ENCODE measurements at places on chromosomes 13 and 19.
A peak's percentile ranks its signal among the peaks of the same experiment; 100 is the strongest.

DNA sequence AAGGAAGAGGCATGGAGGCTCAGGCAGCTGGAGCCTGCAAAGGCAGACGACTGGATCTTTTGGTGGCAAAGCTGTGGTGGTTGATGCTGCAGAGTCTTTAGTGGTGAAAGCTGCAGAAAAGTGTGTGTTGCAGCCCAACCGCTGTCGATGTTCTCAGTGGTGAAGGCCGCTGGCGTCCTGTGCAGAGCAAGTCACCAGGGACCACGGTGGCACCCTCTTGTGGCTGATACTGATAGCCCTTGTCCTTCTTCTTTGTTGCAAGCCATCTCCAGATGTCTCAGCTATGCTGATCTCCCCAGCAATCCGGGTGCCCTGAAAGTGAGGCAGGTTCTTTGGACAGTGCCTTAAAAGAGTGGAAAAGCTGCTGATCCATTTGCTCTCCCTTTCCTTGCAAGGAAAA is 610.9 kb upstream of the PCDH9 start:
- no peak for DNase-seq

GRCh38 chr19:30132343-30133075 is 190.5 kb downstream of the URI1 start:
- no peak for DNase-seq

DNA sequence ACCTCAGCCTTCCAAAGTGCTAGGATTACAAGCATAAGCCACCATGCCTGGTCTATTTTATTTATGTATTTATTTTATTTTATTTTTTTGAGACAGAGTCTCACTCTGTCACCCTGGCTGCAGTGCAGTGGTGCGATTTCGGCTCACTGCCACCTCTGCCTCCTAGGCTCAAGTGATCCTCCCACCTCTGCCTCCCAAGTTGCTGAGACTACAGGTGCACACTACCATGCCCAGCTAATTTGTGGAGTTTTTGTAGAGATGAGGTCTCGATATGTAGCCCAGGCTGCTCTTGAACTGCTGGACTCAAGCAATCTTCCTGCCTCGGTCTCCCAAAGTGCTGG is 10.3 kb upstream of the ADGRE5 start:
- DNase-seq, result no peak

- DNase-seq, result peak; percentile 25
Observed at GRCh38 chr19:12784871-12785430, 6.3 kb upstream of the JUNB start.

DNA sequence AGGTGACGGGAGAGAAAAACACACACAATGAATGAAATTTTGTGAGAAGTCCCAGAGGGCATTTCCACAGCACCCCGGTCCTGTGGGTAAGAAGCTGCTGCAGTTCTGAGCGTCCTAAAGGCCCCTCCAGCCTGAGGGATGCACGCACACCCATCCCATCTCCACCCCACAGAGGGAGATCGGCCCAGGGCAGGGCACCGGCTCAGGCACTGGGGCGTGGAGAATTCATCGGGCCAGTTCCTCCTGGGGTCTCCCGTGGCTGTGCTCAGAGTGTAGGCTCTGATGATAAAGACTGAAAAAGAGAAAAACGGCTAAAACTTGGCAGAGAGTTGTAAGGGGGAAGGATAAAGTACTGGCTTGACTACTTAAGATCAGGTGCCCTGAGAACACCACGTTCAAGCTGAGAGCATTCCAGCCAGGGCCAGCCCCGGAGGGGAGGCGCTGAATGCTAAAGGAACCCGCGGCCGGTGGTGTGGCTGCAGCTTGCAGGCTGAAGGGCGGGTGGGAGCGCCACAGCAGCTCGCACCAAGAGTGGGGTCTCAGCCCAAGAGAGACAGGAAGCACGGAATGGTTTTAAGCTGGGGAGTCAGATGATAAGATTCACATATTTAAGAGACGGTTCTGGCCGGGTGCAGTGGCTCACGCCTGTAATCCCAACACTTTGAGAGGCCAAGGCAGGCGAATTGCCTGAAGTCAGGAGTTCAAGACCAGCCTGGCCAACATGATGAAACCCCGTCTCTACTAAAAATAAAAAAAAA is 121.9 kb upstream of the SPACA7 start:
- DNase-seq, result no peak

- DNase-seq, result no peak
Observed at GRCh38 chr19:32863841-32864240, 5.7 kb downstream of the SLC7A9 start.

GRCh38 chr13:80906860-80907259 is 565.9 kb upstream of the SPRY2 start:
- no peak for DNase-seq

GRCh38 chr13:64810750-64811149 is 2419.4 kb downstream of the PCDH9 start:
- no peak for DNase-seq

DNA sequence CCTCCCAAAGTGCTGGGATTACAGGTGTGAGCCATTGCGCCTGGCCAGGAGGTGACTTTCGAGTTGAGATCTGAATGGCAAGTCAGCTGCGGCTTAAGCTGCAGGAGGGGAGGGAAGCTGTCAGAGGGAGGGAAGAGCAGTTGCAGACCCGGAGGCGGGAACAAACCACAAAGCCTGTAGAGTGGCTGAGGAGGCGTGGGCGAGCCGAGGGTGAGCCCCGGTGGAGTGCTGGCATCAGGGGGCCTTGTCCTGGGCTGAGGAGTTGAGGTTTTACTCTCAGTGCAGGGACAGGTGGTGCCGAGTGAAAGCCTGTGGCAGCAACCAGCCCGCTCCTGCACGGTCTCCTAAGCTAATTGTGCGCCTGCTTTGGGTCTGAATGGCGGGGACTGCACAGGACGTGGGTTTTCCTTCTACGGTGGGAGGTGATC is 24.2 kb downstream of the PPP1R37 start:
- peak; percentile 49 for DNase-seq

GRCh38 chr19:440391-441212 is 20.2 kb downstream of the SHC2 start:
- no peak for DNase-seq

DNA sequence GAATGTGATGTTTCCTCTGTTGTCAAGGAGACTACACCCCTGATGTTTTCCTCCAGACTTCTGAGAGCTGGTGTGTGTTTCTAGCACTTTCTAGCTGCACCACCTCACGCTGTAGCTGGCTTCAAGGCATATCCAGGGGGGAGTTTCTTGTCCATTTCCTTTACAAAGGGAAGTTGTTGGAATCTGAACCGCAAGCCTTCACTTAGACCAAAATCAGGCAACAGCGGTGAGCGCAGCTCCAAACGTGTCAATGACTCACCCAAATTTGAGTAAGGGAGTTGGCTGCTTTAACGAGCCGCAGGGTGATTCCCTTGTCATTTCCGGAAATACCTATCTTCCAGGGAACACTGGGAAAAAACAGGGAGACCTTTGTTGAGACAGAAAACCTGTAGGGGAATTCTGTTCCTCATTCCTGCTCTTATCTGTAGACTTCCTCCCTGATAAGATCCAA is 2.5 kb downstream of the LDLR start:
- peak; percentile 86 for DNase-seq

GRCh38 chr13:75960538-75960994 is 324.4 kb downstream of the LMO7 start:
- DNase-seq, result no peak

- DNase-seq, result no peak
Observed at GRCh38 chr13:31000889-31001288, 68.4 kb downstream of the TEX26 start.

GRCh38 chr13:33264620-33264978 is 21.0 kb downstream of the STARD13 start:
- no peak for DNase-seq

DNA sequence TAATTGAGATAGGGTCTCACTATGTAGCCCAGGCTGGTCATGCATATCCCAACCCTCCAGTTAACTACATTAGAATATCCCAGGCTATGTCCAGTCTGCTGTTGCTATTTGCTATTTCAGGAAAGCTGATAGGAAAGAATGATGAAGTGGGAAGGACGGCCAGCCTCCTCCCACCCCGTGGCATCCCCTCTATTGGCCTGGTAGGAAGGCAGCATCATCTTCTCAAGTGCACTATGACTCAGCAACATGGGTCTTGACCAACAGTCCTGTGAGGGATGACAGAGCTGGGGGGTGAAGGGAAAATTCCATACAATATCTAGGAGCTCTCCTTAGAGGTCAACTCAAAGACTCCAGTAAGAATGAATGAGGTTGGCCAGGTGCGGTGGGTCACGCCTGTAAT is 48.0 kb upstream of the ABCC4 start:
- peak; percentile 33 for DNase-seq

DNA sequence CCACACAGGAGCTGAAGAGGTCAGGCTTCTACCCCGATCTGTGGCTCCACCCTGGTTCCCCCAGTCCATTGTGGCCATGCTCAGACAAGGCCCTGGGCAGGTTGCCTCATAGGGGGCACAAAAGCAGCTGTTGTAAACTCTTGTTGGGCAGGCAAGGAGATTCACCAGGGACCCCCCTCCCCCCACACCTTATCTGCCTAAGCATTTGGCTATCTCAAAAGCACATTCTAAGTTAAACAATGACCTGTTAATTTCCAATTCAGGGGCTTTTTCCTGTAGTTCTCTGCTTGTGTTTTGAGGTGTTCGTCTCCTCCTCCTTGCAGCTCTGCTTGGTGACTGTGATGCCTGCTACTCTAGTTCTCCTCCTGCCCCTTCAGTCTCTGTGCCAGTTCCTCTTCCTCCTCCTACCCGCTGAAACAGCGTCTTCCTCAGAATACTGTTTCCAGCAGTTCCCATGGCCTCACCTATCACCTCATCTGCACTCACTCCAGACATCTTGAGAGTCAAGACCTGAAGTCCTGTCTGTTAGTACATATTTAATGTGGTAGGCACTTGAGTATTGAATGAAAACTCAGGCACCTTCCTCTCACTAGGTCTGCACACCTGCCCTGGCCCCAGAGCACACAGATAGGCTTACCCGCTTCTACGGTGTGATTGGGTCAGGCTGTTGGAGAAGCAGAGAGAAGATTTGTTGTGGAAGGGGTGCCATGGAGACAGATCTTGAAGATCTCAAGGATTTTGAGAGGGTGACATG is 31.7 kb downstream of the SPATA13 start:
- no peak for DNase-seq

DNA sequence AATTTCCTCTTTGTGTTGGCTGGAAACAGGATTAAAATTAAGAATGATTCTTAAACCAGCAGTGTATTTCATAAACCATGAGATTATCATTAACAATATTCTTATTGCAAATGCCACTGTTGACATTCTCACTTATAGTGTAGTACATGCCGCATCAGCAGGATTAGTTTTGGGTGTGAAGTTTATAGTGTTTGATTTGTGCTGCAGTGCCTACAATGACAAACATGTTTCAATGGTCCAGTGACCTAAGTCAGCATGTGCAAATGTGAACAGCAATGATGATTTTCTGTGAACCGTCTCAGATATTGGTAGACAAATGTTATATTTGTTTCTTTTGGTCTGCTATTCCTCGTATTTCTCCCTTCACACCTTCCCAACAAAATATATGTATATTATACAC is 49.8 kb upstream of the TDRD3 start:
- no peak for DNase-seq

DNA sequence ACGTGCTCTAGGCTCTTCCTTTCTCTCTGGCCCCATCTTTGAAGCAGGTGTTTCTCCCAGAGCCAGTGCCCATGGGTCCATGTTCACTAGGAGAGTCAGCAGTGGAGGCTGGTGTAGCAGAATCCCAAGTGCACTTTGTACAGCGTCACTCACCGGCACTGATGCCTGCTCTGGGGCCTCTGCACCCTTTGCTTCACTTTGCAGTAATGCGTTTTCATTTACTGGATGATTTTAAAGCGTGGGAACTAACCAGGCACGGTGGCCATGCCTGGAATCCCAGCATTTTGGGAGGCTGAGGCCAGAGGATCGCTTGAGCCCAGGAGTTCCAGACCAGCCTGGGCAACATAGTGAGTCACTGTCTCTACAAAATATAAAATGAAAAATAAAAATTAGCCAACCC is 30.7 kb downstream of the SLC25A42 start:
- no peak for DNase-seq

GRCh38 chr19:51422053-51422448 is 4.6 kb upstream of the SIGLEC10 start:
- DNase-seq, result peak; percentile 96

GRCh38 chr13:92967923-92968322 is 258.7 kb upstream of the GPC6 start:
- DNase-seq, result no peak

- DNase-seq, result no peak
Observed at GRCh38 chr19:38974624-38975213, 823 bp downstream of the FBXO17 start.

DNA sequence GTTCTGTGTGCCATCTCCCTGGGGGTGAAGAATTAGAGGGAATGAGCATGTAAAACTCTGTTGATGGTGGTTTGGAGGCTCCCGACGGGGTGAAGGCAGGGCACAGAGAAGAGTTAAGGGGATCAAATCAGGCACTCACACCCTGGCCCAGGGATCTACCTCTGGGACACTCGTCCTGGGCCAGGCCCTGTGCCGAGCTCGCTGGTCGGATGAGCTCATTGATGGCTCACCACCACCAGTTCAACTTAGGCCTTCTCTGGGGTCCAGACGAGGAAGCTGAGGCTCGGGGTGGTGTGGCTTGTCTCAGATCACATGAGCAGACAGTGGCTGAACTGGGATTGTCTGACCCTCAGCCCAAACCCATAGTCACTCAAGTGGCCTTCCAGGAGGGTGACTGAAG is 1.6 kb downstream of the NACC1 start:
- peak; percentile 76 for DNase-seq

DNA sequence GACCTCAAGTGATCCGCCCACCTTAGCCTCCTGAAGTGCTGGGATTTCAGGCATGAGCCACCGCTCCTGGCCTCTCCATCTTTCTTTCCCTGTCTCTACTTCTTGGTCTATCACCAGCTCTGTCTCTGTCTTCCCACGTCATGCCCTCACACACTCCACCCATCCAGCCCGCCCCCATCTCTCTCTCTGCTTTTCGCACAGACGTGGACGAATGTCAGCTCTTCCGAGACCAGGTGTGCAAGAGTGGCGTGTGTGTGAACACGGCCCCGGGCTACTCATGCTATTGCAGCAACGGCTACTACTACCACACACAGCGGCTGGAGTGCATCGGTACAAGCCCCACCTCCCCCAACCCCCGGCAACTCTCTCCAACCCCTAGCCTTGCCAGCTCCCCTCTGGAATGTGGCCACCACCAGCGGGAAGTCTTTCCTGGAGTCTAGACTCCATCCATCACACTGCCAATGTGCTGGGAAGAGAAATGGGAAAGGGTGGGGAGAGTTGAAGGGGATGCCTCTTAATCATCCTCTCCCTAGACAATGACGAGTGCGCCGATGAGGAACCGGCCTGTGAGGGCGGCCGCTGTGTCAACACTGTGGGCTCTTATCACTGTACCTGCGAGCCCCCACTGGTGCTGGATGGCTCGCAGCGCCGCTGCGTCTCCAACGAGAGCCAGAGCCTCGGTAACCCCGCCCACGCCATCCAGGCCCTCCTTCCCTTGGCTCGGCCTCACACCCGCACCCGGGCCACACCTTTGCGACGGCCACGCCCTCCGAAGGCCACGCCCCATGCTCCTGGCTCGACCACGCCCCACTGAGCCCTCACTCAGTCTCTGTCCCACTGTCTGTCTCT is 22.5 kb downstream of the LTBP4 start:
- no peak for DNase-seq

DNA sequence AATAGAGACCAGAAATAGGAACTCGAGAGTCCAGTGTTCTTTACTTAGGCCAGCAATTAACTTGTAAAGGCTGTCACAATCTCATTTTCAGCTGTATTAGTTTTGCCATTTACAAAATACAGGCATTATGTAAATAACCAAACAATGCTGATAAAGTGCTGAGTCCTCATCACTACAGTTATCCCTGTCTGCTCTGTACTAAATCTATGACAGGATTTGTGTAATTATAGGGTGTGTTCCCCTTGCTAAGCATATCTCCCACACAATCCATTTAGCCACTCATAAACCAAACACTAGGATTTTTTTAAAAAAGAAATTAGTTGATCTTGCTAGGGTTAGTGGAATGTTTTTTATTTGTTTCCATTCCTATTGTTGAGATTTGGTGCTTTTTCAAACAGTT is 23.2 kb downstream of the PDX1 start:
- no peak for DNase-seq
